Amygdala (tissue), 56 donors: ENCODE measurements at places on chromosomes 6 and 20.

DNA sequence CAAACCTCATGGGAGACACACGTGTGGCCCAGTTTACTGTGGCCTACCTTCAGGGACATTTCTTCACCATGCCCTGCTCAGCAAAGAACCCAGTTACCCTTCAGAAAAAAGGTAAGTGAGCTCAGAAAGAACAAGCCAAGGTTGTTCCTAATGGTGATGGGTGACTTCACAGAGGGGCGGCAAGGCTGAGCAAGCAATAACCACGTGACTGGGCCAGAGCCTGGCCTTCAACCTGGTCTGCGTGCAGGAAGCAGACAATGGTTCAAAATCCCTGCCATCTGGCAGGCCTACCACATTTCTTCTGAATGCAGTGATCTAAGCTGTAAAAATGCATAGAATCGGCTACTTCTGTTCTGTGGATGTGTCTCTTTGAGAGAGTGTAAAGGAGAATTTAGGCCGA is 115.5 kb upstream of the CST7 start:
- DNase-seq = no peak

GRCh38 chr20:49568278-49569151 is 578 bp upstream of the PTGIS start:
- DNase-seq = no peak

- DNase-seq = no peak
Measured at GRCh38 chr6:7580927-7581618, 8.9 kb upstream of the SNRNP48 start.

DNA sequence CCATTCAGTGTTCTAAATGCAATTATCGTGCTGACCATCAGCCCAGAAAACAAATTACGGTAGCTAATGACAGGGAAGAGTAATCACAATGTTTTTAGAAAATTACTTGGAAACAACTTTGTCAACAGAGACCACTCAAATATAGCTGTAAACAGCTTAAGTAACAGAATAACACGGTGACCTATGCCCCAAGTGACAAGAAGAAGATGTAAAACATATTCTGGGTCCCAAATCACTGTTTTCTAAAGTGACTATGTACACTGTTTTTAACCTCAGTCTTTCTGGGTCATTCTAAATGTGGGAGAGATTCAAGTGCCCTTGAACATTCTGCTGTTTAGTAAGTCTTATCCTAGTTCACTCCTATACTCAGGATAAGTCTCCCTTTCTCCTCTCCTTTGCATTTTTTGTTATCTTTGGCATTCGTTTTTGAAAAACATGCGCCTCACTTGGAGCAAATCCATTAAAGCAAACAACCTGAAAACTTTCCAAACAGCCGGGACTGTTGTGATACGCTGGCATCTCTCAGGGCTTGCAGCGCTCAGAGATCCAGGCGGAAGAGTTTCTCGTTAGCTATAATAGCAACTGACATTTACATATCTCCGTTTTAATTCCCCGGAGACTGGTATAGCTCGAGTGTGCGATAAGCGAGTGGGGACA is 114.5 kb upstream of the SOX4 start:
- no peak for DNase-seq

DNA sequence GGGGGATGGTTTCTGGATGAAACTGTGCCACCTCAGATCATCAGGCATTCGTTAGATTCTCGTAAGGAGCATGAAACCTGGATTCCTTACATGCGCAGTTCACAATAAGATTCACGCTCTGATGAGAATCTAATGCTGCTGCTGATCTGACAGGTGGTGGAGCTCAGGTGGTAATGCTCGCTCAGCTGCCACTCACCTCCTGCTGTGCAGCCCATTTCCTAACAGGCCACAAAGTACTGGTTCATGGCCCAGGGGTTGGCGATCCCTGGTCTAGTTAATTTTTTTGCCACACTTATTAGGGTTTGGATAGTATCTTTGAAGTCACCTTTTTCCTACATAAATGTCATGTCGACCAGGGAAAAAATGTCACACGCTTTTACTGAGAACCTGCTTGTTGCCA is 96.8 kb upstream of the MLIP start:
- DNase-seq = no peak

DNA sequence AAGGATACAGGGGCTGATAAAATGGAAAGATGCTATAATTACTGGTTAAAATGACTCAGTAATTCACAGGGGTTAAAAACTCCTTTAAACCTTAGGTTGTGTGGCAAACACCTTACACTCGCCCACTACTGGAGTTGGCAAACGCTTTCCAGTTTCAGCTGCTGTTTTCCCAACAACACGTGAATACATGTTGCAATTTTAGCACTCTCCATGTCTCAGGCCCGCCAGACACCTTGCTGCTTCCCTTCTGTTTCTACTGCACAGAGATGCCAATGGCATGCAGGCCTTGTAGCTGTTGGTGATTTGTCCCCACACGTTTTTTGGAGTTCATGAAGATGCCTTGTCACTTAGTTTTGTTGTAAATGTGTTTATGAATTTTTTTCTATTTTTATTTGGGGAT is 5.3 kb upstream of the TTPAL start:
- no peak for DNase-seq

DNA sequence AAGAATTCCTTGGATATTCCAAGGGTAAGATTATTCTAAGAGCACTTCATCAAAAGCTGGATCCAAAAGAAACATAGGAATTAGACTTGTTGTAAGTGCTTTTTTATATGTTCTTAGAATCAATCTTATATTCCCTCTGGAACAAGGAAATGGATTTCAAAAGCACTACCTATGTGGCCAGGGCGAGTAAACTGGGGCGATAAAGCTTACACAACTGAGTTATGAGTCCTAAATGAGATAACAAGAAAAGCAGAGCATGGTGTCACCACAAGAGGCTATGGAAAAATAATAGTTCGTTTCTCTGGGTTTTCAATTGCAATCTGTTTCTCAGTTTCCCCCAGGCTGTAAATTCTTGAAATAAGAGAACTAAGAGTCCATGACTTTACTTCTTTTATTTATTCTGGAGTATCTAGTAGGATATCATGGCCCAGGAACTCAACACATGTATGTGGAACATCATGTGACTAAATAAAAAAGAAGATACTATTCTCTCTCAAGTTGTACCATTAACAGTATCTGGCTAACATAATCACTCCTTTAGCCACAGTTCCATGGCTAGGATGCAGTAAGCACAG is 51.5 kb downstream of the NUDT3 start:
- no peak for DNase-seq

- peak; percentile 54 for DNase-seq
Measured at GRCh38 chr20:49851231-49851705, 38.6 kb downstream of the SLC9A8 start.

- no peak for DNase-seq
Measured at GRCh38 chr20:15547119-15547518, 1026.1 kb downstream of the KIF16B start.

- no peak for DNase-seq
Measured at GRCh38 chr20:64064145-64064698, 1.2 kb downstream of the TCEA2 start.

GRCh38 chr20:44745598-44746366 is at the start of gene KCNK15:
KCNK15 (plus strand) TSS chr20:44745865; CDS start chr20:44745911, 46 bp downstream.
- DNase-seq = no peak

GRCh38 chr6:83370567-83370966 is 60.3 kb downstream of the ME1 start:
- DNase-seq = no peak

DNA sequence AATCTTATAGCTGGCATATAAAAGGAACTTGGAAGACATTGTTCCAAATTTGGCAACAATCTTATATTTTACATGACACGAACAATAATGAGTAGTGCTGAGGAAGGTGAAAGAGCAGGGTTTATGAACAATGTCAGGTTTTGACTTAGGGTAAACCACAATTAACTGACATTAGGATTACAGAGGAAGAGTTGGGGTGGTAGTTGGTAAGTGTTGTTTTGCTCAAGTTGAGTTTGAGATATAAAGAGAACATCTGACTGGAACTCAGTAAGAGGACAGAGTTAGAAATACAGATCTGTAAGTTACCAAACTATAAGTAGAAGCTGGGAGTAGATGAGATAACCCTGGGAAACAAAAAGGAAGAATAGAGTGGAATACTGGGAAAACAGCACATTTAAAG is 15.1 kb downstream of the RTN4IP1 start:
- DNase-seq = no peak

- no peak for DNase-seq
Measured at GRCh38 chr6:130050230-130050629, 31.8 kb downstream of the L3MBTL3 start.

DNA sequence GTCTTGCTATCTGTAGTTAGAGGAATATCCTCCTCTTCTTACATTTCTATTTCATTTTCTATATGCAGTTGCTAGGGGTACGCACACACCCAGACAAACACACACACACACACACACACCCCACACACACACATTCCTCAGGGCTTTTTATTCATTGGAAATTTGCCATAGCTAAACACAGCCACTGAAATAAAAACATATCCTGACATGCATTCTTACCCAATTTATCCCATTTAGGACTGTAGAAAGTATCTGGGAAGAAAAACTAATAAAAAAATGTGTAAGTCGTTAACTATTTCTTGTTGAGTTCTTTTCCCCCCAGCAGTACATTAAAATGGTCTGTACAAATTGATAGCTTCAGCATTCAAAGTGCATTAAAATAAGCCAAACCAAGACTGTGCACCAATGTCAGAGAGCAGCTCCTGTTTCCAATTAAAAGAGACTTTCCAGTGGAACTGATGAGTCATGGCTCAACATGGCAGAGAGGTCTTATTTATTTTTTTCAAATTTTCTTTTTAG is 357.9 kb upstream of the AGPAT4 start:
- no peak for DNase-seq

- no peak for DNase-seq
Measured at GRCh38 chr20:49687595-49688567, 25.8 kb downstream of the B4GALT5 start.

GRCh38 chr6:23953976-23954375 is 172.0 kb upstream of the NRSN1 start:
- DNase-seq = no peak

- DNase-seq = no peak
Measured at GRCh38 chr20:20734475-20734948, 22.1 kb upstream of the RALGAPA2 start.

DNA sequence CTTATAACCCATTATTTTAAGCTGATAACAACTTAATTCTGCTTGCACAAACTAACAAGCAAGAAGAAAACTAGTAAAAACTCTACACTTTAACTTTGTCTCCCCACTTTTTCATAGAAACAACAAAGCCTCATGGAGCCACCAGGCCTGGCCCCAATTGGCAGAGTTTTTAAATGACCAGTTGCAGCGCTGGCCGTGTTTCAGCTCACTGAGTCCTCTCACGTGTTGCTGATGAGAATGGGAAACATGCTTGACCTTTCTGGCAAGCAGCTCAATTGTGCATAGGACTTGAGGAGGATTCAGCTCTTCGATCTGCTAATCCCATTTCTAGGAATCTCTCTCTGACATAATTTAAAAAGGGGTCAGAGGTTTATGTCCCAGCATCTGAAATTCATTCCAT is 24.5 kb upstream of the GRM4 start:
- DNase-seq = no peak

- no peak for DNase-seq
Measured at GRCh38 chr20:58545565-58546415, 30.6 kb upstream of the APCDD1L start.

DNA sequence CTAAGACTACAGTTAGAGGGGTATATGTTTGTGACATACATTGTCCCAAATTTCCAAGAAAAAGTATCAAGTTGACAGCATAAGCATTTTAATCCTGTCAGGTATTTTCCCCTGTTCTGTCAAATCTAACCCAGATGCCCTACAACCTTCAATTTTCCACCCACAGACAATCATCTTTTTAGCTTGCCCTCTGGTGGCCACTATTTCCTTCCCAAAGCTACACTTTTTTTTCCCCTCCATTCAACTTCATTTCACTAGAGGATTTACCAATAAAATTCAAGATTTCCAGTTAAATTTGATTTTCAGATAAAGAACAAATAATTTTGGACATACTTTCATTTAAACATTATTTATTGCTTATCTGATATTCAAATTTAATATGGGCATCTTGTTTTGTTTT is 286.6 kb downstream of the TENT5A start:
- DNase-seq = no peak

GRCh38 chr6:40112350-40112749 is 178.1 kb upstream of the MOCS1 start:
- DNase-seq = no peak

- no peak for DNase-seq
Measured at GRCh38 chr20:1741309-1742048, 83.9 kb upstream of the SIRPG start.

GRCh38 chr20:59320854-59321647 is 20.6 kb downstream of the EDN3 start:
- DNase-seq = no peak

- DNase-seq = no peak
Measured at GRCh38 chr6:121951918-121952379, 447.5 kb upstream of the HSF2 start.

DNA sequence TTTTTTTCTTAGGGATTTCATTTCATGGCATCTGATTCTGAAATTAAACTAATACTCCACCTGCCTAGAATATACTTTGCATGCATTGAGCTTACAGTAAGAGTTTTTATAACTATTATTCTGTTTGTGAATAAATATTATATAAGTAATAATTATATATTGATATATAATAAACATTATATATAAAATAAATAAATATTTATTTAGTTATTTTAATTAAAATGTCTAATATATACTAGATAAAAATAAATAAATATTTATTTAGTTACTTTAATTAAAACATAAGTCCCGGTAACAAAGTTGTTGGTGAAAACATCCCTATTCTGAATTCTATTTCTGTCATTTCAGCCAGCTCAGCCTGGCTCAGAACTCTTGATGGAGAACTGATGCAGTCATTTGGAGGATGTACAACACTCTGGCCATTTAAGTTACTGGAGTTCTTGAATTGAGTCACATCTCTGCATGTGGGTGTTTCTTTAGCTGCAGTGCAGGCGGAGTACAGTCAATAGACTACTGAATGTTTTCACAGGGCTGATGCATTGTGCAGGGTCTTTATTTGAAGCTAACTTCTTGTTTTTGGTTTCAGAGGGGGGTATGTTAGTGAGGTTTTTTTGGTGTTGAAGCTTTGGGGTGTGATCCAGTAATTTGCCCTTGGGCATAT is 508.9 kb upstream of the ADGRB3 start:
- DNase-seq = no peak

DNA sequence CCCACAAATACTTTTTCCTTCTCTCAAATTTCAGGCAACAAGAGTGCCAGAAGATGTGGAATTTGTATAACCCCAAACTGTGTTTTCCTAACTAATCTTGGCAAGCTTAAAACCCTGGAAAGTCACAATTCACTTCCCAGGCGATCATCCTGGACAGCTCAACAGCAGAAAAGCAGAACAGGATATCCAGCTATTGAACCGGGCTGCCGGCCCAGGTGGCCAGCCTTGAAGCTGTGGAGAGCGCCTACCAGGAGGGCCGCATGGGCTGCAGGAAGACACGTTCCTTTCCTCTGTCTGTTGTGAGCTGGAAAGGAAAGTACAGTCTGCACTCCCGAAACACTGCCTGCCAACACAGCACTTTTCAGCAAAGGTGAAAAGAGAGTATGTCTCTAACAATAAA is 719.7 kb upstream of the MARCKS start:
- DNase-seq = no peak

GRCh38 chr6:119076173-119076572 is 2.3 kb downstream of the FAM184A start:
- no peak for DNase-seq

- no peak for DNase-seq
Measured at GRCh38 chr20:14543040-14543439, 205.6 kb upstream of the FLRT3 start.
